Stimulated activated CD4-positive, alpha-beta T cell treated with anti-CD3 and anti-CD28 coated beads, Interleukin-1b, Interleukin-23, amount 100 ng/mL, for 4 hours (primary cell): ENCODE measurements at places on chromosomes 3 and 15.

- DNase-seq = no peak
Observed at GRCh38 chr3:31668242-31668641, 135.5 kb downstream of the STT3B start.

DNA sequence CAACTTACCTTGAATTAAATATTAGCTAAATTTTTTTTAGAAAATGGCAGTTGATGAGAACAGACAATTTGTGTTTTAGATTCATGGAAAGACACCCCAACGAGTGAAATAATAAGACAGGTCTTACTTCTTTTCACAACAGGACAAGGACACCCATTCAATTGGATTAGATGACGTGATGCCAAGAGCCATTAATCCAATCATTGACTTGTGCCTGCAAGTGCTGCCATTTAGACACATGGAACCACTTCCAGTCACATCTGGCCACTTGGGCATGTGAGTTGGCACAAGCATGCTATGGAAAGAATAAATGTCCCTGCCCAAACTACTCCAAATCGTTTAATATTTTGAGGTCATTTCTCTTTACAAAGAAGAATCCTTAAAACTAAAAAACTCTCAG is 1308.8 kb downstream of the ROBO2 start:
- DNase-seq = no peak

DNA sequence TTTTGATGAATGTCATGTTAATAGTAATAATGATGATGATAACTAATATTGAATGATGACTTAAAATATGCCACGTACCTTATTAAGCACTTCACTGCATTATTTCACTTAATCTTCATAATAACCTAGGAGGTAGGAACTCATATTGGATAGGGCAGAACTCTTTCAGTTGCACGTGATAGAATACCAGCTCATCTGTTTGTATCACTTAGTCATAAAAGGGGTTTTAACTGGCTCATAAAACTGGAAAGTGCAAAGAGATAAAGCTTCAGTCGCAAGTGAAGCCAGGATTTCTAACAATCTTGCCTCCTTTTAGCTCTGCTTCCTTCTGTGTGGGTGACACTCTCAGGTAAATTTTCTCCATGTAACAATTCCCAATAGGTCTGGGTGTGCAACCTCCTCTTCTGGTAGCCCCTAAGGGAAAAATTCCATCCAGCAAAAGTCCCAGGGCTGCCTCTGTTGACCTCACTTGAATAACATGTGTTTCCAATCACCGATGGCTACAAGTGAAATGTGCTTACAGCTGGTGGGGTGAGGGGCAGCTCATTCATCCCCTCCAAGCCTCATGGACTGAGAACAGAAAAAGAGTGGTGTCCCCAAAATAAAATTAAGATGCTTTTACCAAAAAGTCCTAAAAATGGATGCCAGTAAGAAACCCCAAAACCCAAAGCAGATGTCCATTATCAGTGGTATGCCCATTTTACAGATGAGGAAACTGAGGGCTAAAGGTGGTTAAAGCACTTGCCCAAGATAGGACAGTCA is 9.3 kb downstream of the GXYLT2 start:
- no peak for DNase-seq

DNA sequence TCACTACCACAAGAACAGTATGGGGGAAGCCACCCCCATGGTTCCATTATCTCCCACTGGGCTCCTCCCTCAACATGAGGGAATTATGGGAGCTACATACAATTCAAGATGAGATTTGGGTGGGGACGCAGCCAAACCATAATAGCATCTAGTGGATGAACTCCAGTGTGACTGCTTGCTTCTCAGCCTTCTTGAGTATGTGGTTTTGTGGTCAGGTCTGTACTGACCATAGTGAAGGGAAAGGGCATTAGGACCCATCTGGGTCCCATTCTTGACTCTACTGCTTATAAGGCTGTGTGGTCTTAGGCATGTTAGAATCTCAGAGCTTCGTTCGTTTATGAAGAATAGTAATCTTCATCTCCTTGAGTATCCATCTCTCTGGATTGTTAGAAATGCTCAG is 81.4 kb downstream of the CGNL1 start:
- no peak for DNase-seq

- DNase-seq = no peak
Observed at GRCh38 chr15:62164396-62165103, 535 bp downstream of the C2CD4B start.

DNA sequence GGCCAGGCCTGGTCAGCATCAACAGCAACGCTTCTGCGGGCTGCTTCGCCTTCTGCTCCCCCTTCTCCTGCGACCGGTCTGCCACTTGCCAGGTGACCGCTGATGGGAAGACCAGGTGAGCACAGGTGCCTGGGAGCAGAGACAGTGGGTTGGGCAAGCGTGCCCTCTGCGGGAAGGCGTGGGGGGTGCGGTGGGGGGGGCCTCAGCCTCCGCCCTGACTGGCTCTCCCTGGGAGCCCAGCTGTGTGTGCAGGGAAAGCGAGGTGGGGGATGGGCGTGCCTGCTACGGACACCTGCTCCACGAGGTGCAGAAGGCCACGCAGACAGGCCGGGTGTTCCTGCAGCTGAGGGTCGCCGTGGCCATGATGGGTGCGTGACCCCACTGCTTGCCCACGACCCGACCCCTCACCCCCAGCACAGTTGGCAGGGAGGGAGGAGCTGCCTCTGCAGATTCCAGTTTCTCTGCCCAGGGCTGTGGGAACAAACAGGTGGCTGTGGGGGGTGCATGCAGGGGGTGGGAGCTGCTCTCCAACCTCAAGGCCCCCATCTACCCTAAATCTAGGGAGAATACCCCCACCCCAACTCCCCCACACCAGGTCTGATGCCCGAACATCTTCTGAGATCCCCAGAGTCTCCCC is 8.8 kb downstream of the STAB1 start:
- no peak for DNase-seq

GRCh38 chr3:172675441-172676193 is 35.2 kb downstream of the NCEH1 start:
- no peak for DNase-seq

- DNase-seq = no peak
Observed at GRCh38 chr3:167606836-167607235, 46.9 kb downstream of the WDR49 start.

DNA sequence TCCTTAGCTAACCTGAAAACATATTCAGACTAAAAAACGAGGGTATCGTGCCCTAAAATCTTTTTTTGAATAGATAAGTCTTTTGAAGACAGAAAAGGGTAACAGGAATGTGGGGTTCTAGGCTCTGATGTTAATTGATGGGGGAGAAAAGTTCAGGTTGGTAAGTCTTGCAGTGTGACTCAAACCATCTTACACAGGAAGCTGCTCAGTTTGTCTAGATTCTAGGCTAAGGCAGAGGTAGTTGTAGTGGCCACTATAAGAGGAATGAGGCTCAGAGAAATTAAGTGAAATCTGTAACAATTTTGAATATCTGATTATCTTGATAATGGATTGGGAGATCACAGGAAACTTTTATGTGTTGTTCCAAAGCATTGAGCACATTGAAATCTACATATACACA is 267.9 kb downstream of the PDCD6IP start:
- no peak for DNase-seq

GRCh38 chr3:86792316-86792715 is 198.6 kb downstream of the VGLL3 start:
- DNase-seq = no peak
